ENCODE measurements at places on chromosomes 4 and X.

GRCh38 chr4:86155766-86156165, 204.1 kb downstream of the MAPK10 start:
- DNase-seq, result no peak

- DNase-seq, result no peak
These were observed 179.9 kb downstream of the KCNIP4 start for GRCh38 chr4:21768349-21769310.

- no peak for DNase-seq
These were observed 26.7 kb upstream of the TEC start for GRCh38 chr4:48296365-48296764.

DNA sequence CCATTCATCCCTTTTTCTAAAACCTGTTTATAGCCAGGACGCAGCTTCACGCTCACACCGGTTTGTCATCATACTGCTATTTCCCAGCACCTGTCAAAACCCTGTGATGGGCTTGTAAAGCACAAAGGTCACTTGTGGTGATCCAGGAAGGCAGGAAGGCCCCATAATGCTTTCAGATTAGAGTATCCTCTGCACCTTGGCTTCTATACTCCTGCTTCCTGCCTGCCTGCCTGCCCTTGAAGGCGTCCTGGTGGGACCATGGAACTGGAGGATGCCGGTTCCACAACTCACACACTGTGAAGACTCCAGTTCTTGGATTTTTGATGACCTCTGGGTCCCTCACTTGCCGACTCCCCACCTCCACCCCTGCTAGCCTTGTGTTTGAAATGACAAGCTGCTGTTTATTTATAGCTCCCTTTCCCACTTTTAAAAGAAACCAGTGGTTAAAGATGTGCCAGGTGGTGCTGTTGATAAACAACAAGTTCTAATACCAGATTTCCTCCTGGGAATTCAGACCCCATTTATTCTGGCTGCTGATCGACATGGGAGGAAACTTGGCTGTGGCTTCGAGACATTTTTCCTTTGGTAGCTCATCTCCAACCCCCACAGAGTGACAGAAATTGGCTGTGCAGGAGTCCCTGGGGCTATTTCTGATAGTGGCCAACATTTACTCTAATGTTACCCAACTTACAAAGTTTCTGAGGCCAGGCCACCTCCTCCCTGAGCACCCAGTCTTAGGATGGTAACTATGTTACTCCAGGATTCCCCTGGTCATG, 211.5 kb downstream of the KDR start:
- DNase-seq, result no peak

DNA sequence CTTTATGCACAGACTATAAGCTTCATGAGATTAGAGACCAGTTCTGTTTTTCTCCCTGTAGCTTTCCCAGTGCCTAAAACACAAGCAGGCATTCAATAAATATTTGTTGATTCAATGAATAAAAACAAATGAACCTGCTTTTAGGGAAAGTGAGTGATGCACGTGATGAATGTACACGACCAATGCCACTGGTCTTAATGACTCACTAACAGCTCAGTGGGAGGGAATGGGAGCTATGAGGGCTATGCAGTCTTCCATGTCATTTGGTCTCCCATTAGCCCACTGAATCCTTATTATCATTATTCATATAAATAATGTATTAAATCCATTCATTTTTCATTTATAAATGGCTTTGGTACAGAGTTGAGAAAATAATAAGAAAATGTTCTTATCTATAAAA, 247.4 kb downstream of the FBXO8 start:
- DNase-seq, result no peak
